ENCODE measurements at places on chromosomes 1 and 21. TPM values are rescaled to one million over a fixed set of nuclear protein-coding genes. Genes with fewer than 3 reads are reported as not detected.
A peak's percentile ranks its signal among the peaks of the same experiment; 100 is the strongest.

Gene TNFSF18
- polyA plus RNA-seq = 0.14 TPM

Gene DMRTA2
- not detected for polyA plus RNA-seq

Gene SPRR2F
- polyA plus RNA-seq = not detected

Gene PADI4
- polyA plus RNA-seq = 0.35 TPM

Gene KCNJ9
- polyA plus RNA-seq = 0.10 TPM

Gene RNU1-4
- polyA plus RNA-seq = 2.1 TPM

Gene LCE2D
- not detected for polyA plus RNA-seq

Gene NR1I3
- 4.4 TPM for polyA plus RNA-seq

DNA sequence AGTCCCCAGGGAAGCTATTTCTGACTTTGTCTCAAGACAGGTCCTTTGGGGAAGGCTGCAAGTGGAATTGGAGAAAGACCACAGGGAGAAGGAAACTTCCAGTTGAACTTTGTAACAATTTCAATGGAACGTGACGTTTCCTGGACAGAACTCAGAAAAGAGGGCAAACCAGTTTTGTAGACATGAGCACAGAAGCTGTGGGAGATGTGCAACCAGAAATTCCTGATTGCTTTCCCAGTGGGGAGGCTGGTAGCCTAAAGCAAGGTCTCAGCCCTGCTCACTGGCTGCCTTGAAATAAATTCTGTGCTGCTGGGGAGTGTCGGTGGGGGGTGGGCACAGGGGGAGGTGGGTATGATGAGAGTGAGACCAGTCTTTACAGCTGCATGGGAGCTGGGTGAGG is 1206.7 kb upstream of the ADGRL2 start:
- no peak for DNase-seq

DNA sequence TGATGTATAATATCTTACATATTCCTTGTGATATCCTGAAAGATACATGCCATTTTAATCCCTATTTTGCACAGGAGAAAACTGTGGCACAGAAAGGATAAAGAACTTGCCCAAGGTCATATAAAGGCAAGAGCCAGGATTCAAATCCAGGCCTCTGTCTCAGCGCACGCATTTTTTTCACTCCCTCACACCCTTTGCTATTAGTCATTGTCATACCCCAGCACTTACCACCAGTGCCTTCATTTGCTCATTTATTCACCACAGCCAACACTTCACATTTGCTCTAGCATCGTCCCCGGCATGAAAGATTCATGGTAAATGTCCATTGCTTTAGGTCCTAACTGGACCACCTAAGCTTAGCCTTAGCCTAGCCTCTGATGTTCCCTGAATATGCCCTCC is 14.2 kb downstream of the ALX3 start:
- no peak for DNase-seq

DNA sequence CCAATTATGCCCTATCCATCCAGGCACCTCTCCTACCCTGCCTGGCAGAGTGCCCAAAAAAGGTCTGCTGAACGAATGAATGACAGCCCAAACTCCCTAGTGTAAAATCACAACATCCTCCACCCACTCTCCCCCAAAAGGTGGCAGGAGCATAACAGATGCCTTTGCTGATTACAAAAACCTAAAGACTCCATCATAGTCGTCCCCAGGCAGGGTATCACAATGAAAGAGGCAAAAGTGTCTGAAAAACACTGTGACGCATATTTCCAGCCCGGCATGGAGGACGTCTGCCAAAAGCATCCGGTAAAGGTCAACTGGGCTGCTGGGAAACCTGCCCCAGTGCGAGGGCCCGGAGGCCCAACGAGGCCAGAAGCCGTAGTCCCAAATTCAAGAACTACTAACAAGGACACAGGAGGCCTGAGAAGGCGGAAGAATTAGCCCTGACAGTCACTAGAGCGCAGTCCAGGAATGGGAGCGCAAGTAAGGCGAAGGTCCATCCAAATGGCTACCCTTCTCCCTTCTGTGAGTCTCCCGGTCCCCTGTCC is 576 bp downstream of the SMIM12 start:
- no peak for DNase-seq

GRCh38 chr1:118954301-118954905 is 33.7 kb downstream of the TBX15 start:
- no peak for DNase-seq

GRCh38 chr1:26373789-26374188 is 1.2 kb upstream of the ZNF683 start:
- DNase-seq = no peak

DNA sequence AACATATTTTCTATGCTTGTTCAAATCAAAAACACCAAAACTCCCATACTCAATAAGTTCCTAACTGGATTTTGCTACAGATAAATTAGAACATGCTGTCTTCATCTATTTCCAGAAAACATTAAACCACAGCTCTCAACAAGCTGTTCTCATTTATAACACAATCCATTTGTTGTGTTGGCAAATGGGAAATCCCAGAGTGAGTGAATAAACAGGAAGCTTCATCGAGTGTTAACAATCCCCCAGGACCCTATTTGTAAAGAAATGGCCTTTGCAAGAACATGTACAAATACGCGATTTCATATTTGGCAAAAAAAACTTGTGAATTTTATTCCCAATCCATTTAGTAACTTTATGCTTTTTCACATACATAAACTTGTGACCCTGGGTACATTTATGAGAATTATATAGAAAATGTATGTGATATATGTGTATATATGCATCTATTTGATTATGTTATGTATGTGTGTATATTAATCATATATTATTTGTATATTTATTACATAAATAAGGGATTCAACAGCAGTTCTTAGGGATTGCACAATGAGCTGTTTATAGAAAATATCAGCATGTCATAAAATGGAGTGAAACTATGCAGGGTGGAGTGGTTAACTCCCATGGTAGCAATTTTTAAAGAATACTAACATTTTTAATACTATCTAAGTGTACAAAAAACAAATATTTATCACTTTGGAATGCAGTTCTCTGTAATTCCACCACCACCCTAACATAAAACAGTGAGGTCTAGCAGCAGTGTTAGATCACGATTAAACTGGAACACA is 160.0 kb downstream of the NEGR1 start:
- DNase-seq = peak; percentile 3

GRCh38 chr1:115099693-115100050 is 10.4 kb upstream of the TSPAN2 start:
- DNase-seq = no peak

DNA sequence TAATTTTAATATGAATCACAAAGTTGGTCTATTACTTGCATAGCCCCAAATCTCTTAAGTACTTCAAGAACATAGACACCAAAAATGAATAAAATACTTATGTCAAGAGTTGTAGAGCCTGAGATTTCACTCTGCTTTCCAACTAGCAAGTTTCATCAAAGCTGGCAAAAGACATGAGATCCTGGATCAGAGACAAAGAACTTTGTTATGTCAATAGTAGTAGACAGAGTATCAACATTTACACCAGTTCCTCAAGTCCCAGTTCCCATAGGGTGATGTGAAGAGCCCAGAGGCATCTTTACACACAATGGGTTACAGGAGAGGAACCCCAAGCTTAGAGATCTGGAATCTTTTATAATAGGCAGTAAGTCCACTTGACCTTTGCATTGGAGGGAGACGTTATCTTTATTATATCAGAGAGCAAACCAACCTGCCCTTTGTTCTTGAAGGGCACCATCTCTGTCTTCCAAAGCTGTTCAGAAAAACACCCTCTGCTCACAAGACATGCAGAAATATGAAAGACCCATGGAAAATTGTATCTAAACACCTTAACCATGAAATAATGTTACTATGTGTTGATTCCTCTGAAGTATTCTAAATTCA is 174.4 kb upstream of the GALNT2 start:
- no peak for DNase-seq

DNA sequence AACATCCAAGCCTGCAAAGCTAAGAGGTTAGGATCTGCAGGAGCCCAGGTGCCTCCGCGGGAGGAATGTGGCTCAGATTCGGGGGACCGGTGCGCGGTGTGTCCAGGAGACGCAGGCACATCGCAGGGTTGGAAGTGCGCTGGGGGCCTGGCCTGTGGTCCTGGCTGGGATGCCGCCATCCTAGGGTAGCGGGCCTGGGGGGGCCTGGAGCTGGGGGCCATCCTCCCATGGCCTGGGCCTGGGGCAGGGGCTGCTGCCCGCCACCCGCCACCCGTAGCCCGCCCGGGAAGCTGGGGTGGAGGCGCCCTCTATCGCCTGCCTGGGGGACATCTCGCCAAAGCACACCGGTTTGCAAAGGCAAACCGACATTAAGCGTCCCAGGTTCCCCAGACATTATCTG is 170.6 kb upstream of the ARHGEF16 start:
- no peak for DNase-seq

GRCh38 chr1:199269241-199269640 is 630.4 kb downstream of the PTPRC start:
- DNase-seq = no peak

- no peak for DNase-seq
Observed at GRCh38 chr1:96598416-96599168, 123.0 kb upstream of the PTBP2 start.

DNA sequence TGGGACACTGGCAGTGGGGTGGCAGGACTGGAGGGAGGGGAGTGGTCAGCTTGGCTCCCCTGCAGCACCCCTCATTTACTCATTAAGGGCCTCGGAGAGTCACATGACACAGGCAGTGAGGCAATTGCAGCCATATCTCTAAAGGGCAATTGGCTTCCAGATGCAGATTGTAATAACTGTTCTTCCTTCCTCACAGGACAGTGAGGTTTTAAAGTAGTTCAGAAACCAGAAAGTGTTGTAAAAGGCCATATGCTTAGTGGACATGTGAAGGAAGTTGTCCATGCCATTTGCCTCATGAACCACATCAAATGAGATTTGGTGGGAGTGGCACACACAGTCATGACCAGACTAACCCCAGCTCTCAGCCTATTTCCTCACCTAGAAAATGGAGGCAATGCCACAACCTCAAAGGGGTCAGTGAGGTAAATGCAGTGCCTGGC is 11.1 kb downstream of the MTX1 start:
- no peak for DNase-seq

GRCh38 chr1:194369060-194369459 is 1182.6 kb upstream of the B3GALT2 start:
- no peak for DNase-seq

GRCh38 chr1:232390590-232390989 is 239.3 kb downstream of the SIPA1L2 start:
- no peak for DNase-seq

GRCh38 chr1:234040446-234041317 is 136.2 kb downstream of the SLC35F3 start:
- DNase-seq = no peak

DNA sequence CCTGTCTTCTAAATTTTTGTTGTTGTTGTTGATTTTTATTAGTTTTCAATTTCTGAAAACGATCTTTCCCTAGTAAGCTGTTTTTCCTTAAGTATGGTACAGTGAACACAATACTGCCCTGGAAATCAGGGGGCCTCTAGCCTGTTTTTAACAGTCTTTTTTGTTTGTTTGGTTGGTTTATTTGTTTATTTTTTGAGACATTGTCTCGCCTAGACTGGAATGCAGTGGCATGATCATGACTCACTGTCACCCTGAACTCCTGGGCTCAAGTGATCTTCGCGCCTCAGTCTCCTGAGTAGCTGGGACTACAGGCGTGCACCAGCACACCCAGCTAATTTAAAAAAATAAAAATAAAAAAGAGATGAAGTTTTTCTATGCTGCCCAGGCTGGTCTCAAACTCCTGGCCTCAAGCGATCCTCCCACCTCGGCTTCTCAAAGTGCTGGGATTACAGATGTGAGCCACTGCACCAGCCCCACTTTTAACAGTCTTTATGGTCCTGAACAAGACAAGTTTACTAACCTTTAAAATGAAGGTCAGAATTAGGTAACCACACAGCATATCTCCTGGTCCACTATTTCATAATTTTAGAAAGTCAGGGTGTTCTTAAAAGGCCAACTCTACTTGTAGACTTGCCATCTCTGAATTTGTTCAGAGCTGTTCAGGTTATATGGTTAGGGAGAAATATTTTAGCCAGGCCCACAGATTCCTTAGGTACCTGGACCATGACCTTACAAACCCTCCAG is 35.4 kb downstream of the TBCE start:
- no peak for DNase-seq

GRCh38 chr1:243798726-243799125 is 51.3 kb downstream of the AKT3 start:
- DNase-seq = no peak

DNA sequence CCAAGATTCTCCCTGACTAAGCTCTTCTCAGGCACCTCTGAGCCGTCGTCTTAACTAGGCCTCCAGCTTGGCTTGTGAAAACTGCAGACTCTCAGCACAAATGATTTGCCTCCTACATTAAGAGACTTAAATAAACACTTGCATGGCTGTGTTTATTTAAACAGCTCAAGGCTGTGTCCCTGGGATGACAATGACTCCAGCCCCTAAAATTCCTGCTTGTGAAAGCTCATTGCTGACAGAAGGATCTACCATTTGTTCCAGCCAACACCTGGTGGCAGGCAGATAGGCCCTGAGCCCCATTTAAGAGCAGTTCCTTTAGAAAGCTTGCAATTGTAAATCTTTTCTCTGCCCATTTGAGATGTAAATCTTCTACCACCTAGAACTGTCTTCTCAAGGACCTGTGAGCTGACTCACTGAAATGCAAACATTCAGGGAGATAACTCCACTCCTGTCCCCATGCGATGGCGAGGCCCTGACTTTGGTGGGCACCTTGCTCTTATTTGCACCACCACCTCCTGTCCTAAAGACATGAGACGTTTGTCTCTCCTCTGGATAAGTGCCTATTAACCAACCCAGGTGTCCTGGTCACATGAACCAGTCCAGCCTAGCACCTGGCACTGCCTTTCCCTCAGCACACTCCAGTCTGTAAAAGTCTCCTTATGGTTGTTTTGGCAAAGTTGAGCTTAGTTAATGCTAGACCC is 15.1 kb upstream of the PCP4 start:
- DNase-seq = no peak

GRCh38 chr1:103517380-103518047 is 8.0 kb upstream of the RNPC3 start:
- no peak for DNase-seq

DNA sequence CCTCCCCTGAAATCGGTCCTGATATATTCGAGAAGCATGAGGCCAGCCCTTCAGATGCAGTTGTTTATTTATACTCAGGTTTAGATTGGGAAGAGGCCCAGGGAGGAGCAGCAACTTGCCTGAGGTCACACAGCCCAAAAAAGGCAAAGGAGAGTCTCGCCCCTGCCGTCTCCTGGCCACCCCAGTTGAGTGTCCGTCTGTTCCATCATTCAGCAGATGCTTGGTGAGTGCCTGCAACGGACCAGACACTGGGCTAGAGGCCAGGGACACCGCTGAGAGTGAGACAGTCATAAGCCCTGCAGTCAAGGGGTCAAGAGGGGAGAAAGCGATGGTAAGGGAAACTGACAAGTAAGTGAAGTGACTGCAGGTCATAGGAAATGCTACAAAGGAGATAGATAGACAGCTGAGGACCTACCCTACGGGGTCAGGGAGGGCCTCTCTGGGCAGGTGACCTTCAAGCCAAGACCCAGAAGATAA is 15.4 kb upstream of the SELENON start:
- no peak for DNase-seq

Measured in left renal cortex interstitium (tissue), 4 donors.